ENCODE measurements at places on chromosomes 3 and 15. TPM values are rescaled to one million over a fixed set of nuclear protein-coding genes. Genes with fewer than 3 reads are reported as not detected.

DNA sequence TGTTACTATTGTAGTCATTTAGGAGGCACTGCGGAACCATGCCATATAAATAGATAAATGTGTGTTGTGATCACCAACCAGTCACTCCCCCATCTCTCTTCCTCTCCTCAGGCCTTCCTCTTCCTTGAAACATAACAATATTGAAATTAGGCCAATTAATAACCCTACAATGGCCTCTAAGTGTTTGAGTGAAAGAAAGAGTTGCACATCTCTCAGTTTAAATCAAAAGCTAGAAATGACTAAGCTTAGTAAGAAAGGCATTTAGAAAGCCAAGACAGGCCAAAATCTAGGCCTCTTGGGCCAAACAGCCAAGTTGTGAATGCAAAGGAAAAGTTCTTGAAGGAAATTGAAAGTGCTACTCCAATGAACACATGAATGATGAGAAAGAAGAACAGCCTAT lies 8.1 kb upstream of the DNASE1L3 start:
- no peaks in the 10 kb centered on the region for H3K36me3 ChIP-seq
- H3K4me1 ChIP-seq = peaks cover 65% of the 10 kb centered on the region
- H3K4me3 ChIP-seq = no peak overlapping the region
- no peak for DNase-seq
- H3K27ac ChIP-seq = no peak overlapping the region

GRCh38 chr3:72032441-72033135 lies 247.6 kb upstream of the PROK2 start:
- no peaks in the 10 kb centered on the region for H3K36me3 ChIP-seq
- H3K27me3 ChIP-seq = no peaks in the 10 kb centered on the region
- H3K4me1 ChIP-seq = peaks cover 28% of the 10 kb centered on the region
- H3K27ac ChIP-seq = no peak overlapping the region
- no peak for DNase-seq
- no peak overlapping the region for H3K4me3 ChIP-seq

TMEM45A gene
- total RNA-seq = 10.4 TPM

RBMS3 gene
- total RNA-seq = 51.1 TPM

GRCh38 chr3:150170852-150171520 lies 200.3 kb upstream of the PFN2 start:
- no peaks in the 10 kb centered on the region for H3K27me3 ChIP-seq
- no peak for DNase-seq
- no peak overlapping the region for H3K27ac ChIP-seq
- H3K36me3 ChIP-seq = no peaks in the 10 kb centered on the region
- no peak overlapping the region for H3K4me3 ChIP-seq

BFSP2 gene
- total RNA-seq = 3.0 TPM

DNA sequence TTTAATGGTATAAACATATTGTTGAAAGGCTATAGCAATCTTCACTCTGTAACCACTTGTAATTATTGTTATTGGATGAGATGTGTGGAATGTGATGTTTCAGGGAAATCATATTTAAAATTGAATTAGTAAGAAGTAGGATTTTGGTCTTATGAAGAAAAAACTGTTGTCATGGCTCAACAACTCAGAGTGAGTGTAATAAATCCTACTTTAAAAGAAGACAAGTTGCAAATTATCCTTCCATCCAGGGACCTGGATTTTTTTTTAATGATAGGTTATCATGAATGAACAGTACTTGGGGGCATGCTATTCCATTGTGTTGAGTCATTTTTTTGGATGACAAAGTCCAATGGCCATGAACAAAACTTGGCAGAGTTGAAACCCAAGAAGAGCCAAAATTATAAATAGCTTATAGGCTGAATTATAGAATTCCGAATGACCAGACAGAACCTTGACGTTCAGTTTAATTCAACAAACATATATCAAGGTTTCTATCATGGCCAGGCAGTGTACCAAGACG lies 625.5 kb upstream of the ZNF717 start:
- no peak overlapping the region for H3K4me3 ChIP-seq
- no peaks in the 10 kb centered on the region for H3K27me3 ChIP-seq
- DNase-seq = no peak

DNA sequence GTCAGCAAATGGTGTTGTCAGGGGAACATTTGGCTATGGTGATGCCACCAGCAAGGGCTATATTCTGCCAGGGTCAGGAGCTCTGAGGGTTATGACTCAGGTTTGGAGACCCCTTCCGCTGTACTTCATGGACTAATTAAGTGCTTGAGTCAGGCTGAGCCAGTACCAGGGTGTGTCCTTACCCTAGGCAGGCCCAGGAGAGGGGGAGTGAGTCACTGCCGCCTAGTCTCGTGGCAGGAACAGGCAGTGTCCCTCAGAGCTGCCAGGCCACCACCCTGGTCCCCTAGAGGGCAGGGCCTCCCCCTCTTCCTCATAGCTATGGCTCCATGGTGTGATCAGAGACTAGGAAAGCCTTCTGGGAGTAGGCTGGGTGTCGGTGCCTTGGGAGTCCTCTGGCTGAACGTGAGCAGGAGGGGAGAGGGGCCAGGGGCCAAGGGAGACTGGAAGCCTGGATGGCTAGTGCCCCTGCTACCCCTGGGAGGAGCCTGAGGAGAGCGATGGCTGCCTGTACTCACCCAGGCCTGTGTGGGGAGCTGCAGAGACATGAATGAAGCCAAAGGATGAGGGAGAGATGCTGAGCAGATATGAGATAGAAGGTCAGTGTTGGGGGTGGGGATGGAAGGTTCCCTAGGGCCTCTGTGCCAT lies 10.6 kb downstream of the MAPKAPK3 start:
- no peak for DNase-seq
- peaks cover 100% of the 10 kb centered on the region for H3K4me1 ChIP-seq
- no peaks in the 10 kb centered on the region for H3K27me3 ChIP-seq
- H3K36me3 ChIP-seq = peaks cover 41% of the 10 kb centered on the region
- H3K27ac ChIP-seq = no peak overlapping the region
- no peak overlapping the region for H3K4me3 ChIP-seq

GRCh38 chr15:72727154-72727553 lies 41.1 kb downstream of the BBS4 start:
- no peaks in the 10 kb centered on the region for H3K4me1 ChIP-seq
- no peak for DNase-seq
- H3K36me3 ChIP-seq = peaks cover 48% of the 10 kb centered on the region

ASB14 gene
- total RNA-seq = not detected

DNA sequence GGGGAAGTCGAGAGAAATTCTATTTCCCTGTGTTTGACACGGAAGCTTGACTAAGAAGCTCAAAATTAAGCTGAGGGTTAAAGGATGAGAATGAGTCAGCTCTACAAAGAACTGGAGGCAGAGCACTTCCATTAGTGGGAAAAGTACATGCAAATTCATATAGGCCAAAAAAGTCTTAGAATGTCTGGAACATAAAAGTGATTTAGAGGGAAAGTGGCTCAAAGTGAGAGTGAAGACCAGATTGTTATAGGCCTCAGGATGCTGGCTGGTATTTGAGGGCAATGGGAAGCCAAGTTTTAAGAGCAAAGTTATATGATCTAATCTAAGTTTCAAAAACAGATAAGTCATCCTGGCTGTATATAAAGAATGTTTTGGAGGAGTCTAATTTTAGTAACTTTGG lies 857.3 kb downstream of the NAALADL2 start:
- no peak for DNase-seq
- no peaks in the 10 kb centered on the region for H3K4me1 ChIP-seq
- no peaks in the 10 kb centered on the region for H3K27me3 ChIP-seq
- H3K36me3 ChIP-seq = no peaks in the 10 kb centered on the region
- H3K4me3 ChIP-seq = no peak overlapping the region
- no peak overlapping the region for H3K27ac ChIP-seq

DNA sequence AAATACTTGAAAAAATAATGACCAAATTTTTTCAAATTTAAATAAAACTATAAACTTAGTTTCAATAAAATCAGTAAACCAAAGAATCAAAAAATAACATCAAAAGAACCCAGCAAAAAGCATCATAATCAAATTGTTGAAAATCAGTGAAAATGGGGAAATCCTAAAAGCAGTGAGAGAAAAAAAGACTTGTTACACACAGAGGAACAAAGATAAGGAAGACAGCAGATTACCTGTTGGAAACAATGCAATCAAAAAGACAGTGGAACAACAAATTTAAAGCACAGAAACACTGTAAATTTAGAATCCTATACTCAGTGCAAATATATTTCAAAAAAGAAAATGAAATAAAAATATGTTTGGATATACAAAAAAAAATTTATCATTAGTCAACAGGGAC lies 156.2 kb upstream of the LMCD1 start:
- DNase-seq = no peak
- H3K4me1 ChIP-seq = no peaks in the 10 kb centered on the region
- no peak overlapping the region for H3K27ac ChIP-seq
- no peak overlapping the region for H3K4me3 ChIP-seq
- no peaks in the 10 kb centered on the region for H3K27me3 ChIP-seq

DNA sequence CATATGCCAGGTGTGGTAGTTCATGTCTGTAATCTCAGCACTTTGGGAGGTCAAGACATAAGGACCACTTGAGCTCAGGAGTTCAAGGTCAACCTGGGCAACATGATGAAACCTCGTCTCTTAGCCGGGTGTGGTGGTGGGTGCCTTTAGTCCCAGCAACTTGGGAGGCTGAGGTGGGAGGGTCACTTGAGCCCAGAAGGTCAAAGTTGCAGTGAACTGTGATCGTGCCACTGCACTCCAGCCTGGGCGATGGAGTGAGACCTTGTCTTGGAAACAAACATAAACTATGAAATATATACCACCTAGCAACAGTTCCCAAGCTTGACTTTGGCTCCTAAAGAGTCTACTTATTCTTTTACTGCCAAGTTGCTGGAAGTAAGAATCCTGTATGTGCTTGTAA lies 30.9 kb downstream of the UBE3A start:
- no peaks in the 10 kb centered on the region for H3K27me3 ChIP-seq
- H3K27ac ChIP-seq = no peak overlapping the region
- H3K4me1 ChIP-seq = no peaks in the 10 kb centered on the region
- no peak for DNase-seq
- H3K36me3 ChIP-seq = peaks cover 32% of the 10 kb centered on the region

DNA sequence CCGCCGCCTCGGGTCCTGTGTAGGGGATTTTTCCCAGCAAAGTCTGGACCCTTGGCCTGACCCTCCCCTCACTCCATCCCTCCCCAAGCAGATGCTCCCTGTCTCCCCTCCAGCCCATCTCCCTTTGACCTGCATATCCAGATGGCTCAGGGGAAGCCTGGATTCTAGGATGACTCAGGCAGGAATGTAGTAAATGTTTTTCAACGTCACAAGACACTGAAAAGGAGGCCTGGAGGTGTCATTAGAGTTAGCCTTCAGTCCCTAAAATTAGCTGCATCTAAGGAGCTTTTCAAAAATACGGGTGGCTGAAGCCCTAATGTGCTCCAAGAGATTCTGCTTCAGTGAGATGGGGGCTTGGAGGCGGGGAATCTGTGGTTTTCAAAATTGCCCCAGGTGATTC lies 7.2 kb downstream of the ACAN start:
- no peak overlapping the region for H3K4me3 ChIP-seq
- no peak for DNase-seq
- H3K27ac ChIP-seq = no peak overlapping the region
- H3K4me1 ChIP-seq = no peaks in the 10 kb centered on the region
- H3K36me3 ChIP-seq = no peaks in the 10 kb centered on the region

MLF1 gene
- total RNA-seq = 3.9 TPM

DNA sequence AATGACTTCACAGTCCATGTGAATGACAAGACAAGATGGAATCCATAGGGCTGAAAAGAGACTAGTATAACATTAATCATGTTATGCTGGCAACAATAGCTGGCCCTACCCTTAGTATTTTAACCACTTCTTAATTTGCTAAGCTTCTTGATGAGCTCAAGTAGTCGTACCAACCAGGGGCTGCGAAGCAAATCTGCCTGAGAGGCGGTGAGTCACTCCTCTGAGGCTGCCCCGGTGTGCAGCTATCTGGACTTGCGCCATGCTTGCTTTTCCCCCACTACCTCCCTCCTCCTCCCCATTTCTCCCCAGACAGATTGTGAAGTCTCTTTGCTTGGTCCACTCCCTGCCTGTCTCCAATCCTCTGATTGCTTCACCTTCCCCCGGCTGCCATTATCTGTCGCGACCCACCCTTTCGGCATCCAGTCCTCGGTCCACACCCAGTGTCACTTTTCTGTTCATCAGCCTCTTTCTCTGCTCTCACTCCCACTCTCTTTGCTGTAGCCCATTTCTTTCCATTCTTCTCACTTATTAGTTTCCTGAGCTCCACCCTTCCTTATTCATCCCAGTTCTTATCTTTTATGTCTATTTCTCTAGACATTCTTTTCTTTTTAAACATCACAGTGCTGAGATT lies 42.7 kb downstream of the DUT start:
- DNase-seq = no peak
- H3K4me3 ChIP-seq = no peak overlapping the region
- no peaks in the 10 kb centered on the region for H3K27me3 ChIP-seq
- no peak overlapping the region for H3K27ac ChIP-seq
- no peaks in the 10 kb centered on the region for H3K4me1 ChIP-seq
- H3K36me3 ChIP-seq = no peaks in the 10 kb centered on the region
